ENCODE measurements at places on chromosomes 1 and 21.

DNA sequence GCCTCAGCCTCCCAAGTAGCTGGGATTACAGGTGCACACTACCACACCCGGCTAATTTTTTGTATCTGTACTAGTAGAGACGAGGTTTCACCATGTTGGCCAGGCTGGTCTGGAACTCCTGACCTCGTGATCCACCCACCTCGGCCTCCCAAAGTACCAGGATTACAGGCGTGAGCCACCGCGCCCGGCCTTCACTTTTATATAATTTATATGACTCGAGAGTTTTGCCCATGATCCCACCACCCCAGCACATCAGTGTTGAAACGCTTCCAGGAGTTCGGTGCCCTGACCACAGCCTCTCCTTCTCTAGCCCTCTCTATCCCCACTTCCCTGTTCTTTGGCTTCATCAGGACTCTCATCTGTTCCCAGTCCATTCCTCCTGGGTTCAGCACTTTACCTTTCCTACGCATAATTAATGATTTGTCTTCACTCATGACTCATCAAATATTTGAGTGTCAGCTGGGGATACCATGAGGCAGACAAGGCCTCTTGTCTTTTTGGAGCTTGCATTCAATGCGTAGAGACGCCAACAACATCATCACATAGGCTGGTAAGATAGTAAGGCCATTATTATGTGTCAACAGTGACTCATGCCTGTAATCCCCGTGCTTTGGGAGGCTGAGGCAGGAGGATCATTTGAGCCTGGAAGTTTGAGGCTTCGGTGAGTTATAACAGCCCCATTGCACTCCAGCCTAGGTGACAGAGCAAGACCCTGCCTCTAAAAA, 1.4 kb downstream of the PMF1 start:
- no peak for DNase-seq

DNA sequence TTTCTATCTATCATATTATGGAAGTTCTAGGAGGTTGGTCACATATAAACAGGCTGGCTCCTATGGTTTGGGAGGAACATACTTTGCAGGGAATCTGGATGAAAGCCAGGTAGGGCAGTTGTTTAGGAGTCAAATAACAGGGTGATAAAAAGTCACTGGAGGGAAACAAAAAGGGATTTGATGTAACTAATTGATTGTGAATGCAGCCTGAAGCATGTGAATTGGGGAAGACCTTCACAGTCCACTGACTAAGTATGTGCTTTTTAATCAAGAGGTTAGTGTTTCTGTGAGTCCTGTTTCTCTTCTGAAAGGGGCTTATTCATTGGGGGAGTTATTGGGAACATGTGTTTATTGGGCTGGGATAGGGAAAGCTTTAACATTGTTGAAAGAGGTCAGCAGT, 41.3 kb downstream of the HMCN1 start:
- DNase-seq, result no peak

DNA sequence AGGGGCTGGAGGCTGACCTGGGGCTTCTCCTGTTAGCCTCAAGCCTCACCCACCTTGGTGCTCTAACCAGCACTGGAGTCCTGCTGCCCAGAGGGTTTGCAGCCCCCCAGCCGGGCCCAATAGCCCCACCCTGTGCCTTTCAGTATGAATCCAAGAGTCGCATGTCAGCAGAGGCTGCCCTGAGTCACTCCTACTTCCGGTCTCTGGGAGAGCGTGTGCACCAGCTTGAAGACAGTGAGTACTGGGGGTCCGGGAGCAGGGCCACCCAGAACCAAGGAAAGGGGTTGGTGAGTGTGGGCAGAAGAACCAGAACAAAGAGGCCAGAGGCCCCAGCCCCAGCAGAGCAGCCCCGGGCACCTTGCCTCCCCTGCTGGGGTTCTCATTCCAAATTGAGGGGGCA, 25.6 kb downstream of the CDK18 start:
- DNase-seq, result no peak

DNA sequence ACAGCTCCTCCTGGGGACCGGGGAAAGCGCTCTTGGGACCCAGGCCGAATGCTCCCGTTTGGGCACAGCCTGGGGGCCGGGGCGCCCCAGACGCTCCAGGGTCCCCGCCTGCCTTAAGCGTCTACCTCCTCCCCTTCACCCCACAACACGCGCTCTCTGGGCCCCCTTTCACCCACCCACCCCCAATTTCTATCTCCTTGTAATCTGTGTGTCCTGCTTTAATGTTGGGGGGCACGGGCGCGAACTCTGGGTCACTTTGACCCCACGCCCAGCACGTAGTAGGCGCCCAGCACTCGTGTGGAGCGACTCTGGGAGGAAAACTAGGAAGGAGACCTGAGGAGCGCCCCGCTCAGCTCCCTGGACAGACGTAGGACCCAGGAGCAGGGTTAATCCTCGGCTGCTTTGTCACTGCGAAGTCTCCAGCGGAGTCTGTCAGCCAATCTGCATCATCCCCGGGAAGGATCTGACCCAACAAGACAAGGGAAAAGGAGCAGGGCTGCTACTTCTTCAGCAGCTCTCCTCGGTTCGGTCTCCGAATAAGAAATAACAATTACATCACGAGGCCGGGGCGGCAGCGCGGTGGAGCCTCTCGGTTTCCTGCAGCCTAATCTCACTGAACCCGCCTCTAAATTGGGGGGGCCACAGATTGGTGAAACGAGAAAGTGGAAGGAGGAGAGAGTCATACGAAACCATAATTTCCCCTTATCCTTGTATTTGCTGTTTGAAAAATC, 757 bp upstream of the NRIP1 start:
- DNase-seq, result peak; percentile 81

GRCh38 chr1:54794451-54795355, 6.4 kb downstream of the TTC22 start:
- DNase-seq, result no peak

DNA sequence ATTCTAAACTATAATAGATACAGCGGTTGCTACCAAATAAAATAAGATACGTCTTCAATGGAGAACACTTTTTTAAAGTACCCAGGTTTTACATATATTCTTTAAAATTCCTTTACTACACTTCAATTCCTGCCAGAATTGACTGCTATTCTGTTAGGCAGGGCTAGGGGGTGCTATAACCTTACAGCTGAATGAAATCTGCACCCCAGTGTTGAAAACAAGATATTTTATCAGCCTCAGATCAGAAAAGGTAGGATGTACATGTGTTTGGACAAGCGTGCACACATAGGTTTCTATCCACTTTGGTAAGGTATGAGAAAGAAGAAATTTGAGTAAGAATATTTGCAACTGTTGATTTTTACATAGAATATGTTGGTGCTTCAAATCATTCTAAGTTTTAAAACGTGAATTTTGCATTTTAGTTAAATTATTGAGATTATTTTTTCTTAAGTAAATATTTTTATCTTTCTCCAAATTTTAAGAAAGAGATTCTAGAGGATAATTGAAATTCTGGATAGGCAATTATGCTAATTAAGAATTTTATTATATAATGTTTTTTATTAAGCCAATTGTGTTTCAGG, 490.8 kb upstream of the ADGRL4 start:
- no peak for DNase-seq

DNA sequence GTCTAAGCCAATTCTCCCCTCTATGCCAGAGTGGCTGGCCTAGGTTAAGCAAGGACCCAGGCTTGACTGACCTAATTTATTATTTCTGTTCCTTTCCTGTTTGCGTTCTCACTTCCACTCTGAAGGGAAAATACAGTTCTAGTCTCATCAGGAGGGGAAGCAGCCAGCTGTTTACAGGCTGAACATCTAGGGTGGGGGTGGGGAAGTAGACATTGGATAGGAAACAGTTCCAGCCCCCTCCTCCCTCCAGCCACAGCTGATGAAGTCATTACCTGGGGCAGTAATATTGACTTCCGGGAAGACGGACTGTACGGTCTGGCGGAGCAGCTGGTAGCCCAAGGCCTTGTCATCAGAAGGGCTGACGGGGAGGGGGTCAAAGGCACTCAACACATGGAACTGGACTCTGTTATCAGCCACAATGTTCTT, 17.6 kb downstream of the PM20D1 start:
- no peak for DNase-seq

DNA sequence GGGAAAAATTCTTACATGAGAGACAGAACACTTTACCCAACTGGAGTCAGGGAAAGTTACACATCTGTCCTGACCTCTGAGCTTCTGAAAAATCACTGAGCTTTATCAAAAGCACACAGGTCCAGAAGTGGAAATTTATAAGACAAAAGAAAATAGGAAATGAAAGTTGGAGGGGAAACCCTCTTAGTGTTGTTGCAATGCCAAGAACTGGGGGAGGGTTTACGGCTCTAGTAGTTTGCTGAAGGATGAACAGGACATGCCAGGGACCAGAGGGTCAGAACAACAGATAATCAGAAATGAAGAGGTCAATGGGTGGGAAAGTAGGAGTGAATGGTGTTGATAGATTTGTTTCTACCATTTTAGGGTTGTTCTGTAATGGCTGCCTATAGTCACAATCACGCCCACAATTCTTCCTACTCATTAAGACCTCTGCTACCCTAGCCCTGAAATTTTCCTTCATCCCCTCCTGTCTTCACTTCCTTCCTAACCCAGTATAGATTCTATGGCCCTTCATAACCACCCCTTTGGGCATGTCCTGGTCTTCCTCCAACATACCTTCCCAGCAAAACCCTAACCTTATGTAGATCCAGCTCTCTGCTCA, 30.3 kb upstream of the FMOD start:
- no peak for DNase-seq

- DNase-seq, result no peak
Measured at GRCh38 chr1:208085655-208086515, 158.3 kb downstream of the PLXNA2 start.

- no peak for DNase-seq
Measured at GRCh38 chr1:171699531-171699930, 42.3 kb downstream of the VAMP4 start.

- DNase-seq, result no peak
Measured at GRCh38 chr1:185152187-185152767, 4.5 kb downstream of the TRMT1L start.

DNA sequence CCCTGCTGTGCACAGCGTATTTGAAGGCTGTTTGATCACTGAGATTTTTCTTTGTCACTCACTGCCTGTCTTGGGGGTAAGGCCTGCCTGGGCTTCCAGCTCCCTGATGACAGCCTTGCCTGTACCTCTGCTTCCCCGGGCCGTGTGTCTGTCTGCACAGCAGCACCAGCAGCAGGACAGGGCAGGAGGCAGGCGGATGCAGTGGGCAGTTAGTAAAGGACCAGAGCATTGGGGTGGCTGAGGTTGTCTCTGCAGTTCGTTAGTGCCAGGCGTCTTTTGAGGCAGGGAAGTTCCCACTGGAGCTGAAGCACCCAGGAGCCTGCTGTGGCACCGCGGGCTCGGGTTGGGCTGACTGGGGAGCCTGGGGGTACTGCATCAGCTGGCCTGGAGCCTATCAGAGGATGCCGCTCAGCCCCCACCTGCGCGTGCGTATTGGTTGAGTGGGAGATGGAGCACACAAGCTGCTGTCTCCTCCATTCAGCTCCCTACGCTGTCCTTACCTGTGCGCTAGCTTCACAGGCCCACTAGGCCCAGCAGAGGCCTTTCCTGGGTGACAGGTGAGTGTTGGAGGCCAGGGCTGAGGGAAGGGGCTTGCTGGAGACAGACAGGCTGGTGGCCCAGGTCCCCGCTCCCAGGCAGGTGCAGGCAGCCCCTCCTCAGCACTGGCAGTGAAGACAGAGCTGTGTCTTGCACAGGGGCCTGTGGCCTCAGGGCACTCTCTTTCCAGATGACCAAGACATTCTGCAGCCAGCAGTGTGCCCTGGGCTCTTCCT, 28.2 kb downstream of the SNAP47 start:
- DNase-seq, result no peak

GRCh38 chr1:46657775-46658174, 10.4 kb downstream of the ATPAF1 start:
- no peak for DNase-seq

GRCh38 chr1:157856538-157856937, 14.9 kb upstream of the CD5L start:
- no peak for DNase-seq

DNA sequence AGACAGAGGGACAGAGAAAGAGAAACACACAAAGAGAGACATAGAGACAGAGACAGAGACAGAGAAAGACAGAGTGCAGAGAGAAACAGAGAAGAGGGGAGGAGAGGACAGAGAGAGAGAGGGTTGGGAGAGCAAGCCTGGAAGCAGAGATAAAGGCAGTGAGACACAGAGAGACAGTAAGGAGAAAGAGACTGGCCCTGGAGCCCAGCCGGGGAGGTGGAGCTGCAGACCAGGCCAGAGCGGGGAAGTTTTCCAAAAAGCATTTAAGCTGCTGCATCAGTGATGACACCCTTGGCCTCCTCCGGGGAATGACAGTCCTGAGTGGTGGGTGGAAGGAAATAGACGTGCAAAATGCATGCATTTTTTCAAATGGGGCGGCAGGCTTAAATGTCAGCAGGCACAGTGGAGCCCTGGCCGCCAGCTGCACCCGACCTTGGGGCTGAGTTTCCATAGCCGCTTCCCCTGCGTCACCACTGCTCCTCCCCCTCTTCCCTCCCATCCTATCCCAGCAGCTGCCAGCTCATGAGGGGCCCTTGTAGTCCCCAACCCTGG, 95.4 kb upstream of the KLHDC7A start:
- no peak for DNase-seq

- no peak for DNase-seq
Measured at GRCh38 chr1:222757646-222758268, 20.8 kb downstream of the FAM177B start.

GRCh38 chr1:117599286-117600221, 6.3 kb upstream of the TENT5C start:
- DNase-seq, result no peak

DNA sequence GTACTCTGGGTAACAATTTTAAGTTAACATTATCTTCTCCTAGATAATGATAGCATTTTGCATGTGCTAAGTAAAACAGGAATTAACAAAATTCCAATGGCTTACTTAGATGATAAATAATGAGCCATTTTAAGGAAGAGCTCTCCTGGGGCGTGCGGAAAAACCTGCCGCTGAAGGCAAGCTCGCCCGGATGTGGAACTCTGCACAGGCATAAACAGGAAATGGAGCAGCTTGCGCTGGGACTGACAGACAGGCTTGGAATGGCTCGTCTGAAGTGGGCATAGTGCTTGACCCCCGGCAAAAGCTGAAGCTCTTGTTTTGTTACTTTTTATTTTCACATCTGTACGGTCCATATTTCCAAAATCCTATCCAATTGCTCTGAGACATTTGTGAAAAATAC, 169.2 kb downstream of the ZNF281 start:
- no peak for DNase-seq

GRCh38 chr1:9654834-9655723, 3.5 kb downstream of the PIK3CD start:
- peak; percentile 53 for DNase-seq

GRCh38 chr1:192546596-192547190, 28.9 kb upstream of the RGS1 start:
- DNase-seq, result no peak

DNA sequence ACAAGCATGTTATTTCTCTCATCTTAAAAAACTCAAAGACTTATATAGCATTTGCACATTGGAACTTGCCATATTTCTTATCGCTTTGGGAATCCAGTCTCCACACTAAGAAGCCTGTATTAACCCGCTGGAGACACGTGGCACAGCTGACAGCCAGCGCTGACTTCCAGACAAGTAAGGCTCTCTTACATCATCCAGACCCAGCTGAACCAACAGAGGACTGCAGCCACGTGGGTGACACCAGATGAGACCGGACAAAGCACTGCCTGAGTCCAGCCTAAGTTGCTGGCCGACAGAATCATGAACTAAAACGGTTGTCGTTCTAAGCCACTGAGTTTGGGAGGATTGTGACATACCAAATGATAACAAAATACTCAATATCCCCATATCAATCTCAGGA, 6.3 kb upstream of the CD247 start:
- DNase-seq, result no peak

- no peak for DNase-seq
Measured at GRCh38 chr1:63904826-63905225, 131.0 kb downstream of the ROR1 start.
